ENCODE measurements at places on chromosomes 1 and 21.

DNA sequence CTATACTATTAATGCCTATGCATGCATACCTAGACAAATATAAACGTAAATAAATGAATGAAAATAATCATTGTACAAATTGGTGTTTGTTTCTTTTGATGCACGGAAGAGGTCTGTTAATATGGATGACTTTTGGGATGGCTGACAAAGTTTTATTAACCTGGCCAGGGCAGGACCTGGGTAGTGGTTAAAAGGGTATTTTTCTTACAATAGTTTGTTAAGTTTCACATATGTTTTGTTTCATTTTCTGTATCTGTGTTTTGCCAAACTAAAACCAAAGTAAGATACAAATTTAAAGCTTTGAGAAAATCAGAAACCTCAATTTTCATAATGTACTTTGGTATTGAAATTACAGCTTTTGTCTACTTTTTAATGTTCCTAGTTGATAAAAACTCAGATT is 222.7 kb upstream of the OLFM3 start:
- no peak for DNase-seq

GRCh38 chr1:185701650-185702049 is 32.5 kb upstream of the HMCN1 start:
- no peak for DNase-seq

DNA sequence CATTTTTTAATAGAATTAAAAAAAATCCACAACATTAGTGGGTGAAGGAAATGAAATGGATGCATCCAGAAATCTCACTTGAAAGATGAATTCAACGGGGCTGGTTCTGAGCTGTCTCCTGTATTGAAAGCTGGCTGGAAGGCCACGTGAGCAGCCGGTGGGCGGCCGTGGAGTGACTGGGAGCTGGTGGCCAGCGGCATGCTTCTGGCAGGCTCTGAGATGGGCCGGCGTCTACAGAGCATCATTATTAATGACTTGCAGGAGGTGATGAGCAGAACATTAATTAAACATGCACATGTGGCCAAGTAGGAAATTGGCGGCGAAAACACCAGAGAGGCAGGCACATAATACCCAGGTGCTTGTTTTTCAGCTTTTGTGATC is 115.6 kb upstream of the LMO4 start:
- DNase-seq = no peak

DNA sequence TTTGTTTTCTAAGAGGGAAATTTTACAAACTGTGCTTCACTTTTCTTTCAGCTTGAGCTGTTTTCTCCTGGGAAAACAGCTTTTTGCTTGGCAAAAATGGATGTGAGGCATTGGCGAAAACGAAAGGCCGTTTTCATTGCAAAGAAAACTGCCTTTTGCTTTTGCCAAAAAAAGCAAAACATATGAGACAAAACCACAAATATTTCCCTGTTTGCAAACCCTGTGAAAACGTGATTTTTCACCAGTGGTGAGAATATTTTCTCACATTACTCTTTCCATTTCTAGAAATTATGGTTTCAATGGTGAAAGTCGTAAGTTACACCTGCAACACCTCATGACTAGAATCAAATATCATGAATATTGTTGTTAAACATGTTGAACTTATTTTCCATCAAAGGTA is 74.0 kb upstream of the ZBTB18 start:
- DNase-seq = no peak

DNA sequence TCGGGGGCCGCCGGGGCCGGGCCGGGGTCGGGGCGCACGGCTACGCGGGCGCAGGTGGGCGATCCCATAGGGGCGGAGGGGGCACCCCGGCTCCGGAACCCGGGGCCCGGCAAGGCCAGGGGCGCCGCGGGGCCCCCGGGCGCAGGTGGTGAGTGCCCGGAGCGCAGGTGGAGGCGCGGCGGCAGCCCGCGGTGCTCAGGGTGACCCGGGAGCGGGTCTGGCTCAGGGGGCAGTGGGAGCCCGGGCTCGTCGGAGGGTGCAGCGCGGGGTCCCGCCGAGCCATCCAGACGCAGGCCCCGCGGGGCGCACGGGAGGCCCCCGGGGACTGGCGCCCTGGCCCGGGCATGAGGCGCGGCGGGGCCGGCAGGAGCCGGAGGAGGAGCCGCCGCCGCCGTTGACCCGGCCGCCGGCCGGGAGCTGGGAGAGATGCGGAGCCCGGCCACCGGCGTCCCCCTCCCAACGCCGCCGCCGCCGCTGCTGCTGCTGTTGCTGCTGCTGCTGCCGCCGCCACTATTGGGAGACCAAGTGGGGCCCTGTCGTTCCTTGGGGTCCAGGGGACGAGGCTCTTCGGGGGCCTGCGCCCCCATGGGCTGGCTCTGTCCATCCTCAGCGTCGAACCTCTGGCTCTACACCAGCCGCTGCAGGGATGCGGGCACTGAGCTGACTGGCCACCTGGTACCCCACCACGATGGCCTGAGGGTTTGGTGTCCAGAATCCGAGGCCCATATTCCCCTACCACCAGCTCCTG is 489 bp downstream of the CELSR2 start:
- no peak for DNase-seq

DNA sequence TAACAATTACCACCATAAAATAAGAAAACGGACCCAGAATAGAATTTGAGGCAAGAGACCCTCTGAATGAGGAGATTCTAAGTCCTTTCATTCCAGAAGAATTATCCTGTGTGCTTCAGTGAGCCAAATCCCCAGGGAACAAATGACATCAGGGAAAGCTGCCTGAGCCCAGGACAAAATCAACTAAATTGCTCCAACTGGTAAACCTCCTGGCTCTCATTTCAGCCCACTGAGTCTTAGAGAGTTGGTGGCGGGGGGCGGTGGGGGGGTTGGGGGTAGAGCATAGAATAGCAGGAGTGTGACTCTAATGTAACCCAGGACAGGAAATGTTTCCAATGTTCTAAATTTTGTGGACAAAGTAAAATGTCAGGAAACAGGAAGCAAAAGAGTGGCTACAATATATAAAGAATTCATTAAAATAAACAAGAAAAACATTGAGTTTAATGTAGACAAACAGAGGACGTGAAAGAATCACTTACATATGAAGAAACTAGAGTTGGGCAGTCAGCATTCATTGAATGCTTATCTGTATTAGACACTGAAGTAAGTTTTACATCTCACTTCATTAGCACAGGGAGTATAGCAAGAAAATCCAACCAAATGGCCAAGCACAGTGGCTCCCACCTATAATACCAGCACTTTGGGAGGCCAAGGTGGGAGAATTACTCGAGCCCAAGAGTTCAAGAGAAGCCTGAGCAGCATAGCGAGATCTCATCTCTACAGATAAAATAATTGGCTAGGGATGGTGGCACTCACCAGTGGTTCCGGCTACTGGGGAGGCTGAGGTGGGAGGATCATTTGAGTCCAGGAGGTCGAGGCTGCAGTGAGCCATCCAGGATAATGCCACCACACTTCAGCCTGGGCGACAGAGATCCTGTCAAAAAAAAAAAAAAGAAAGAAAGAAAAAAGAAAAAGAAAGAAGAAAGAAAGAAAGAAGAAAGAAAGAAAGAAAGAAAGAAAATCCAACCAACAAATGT is 75.1 kb downstream of the DHRS3 start:
- DNase-seq = no peak

- no peak for DNase-seq
Measured at GRCh38 chr1:40857737-40858136, 4.4 kb downstream of the CITED4 start.

GRCh38 chr21:20592463-20592862 is 405.7 kb upstream of the NCAM2 start:
- no peak for DNase-seq
